ENCODE measurements at places on chromosomes 12 and 14. TPM values are rescaled to one million over a fixed set of nuclear protein-coding genes. Genes with fewer than 3 reads are reported as not detected.

LGMN gene
- polyA plus RNA-seq = 275 TPM

GPR84 gene
- not detected for polyA plus RNA-seq

GRCh38 chr12:90126125-90126524, 417.5 kb upstream of the ATP2B1 start:
- no peak for DNase-seq

GRCh38 chr14:90513161-90514014, 116.6 kb downstream of the CALM1 start:
- DNase-seq = no peak

GRCh38 chr14:54420478-54421142, 20.6 kb downstream of the CNIH1 start:
- DNase-seq = peak; percentile 71
